ENCODE measurements at places on chromosomes 1 and 21.

GRCh38 chr1:154863315-154864174 lies 6.5 kb downstream of the KCNN3 start:
- DNase-seq, result peak; percentile 72

GRCh38 chr1:225453797-225454648 lies 26.2 kb upstream of the LBR start:
- DNase-seq, result no peak

DNA sequence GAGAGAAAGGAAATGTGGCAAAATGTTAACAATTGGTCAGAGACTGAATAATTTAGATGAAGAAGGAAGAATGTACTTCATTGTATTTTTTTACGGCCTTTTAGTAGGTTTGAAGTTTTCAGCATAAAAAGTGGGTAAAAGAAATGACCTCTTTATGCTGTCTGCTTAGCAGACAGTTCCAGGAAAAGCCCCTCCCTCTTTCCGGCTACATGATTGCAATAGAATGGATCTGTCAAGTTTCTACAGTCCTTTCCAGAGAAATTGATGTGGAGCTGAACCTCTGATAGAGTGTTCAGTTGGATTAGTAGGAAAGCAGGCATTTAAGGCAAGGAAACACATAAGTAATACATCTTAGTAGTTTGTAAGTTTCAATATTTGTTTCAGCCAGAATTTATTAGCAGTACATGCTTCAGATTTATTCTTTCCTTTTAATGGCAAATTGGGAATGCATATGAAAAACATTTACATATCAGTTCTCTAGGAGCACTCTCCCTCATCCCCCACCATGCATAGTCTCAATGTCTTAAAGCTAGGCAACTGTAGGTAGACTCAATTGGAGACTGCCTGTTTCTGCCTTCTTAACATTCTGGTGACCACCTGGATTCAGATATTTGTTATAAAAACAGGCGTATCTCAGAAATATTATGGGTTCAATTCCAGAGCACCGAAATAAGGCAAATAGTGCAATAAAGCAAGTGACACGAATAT lies 36.4 kb downstream of the HS2ST1 start:
- DNase-seq, result no peak

DNA sequence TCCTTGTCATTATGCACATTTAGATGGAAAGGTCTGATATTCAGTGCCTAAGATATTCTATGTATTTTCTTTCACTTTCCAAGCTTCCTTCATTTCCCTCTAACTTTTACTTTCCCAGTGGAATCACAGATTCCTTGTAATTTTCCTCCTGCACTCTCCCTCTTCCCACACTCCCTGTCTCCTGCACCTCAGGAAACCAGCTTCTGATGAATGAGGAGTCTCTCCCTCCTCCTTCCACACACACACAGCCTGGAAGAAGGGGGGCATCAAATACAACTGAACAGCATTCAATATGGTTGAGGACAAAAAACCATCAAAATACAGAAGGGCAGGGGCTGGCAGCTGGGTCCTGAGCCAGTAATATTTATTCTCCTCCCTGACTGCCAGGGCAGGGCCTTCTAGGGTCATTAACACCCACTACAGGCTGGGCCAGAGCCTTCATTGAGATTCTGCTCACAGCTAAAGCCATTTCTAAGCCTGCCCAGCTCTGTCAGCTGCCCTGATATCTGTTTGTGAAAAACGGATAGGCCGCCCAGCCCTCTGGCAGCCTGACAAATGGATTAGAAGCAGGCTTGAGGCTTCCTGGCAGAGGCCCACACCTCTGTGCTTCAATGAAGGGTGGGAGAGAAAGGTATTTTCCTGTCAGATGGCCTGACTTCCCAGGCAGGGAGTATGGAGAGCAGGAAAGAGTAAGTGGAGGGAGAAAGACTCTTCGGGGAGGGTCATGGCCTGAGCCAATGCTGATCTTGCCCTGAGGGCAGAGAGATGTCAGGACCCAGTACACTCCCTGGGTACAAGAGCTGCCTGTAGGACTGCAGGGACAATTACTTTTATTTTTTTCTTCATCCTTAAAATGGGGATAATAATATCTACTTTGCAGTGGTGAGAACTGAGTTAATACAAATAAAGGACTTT lies 138.9 kb upstream of the SPATA6 start:
- DNase-seq, result no peak

GRCh38 chr1:9378801-9379200 lies 86.1 kb downstream of the SPSB1 start:
- no peak for DNase-seq
